ENCODE measurements at places on chromosomes 4 and X. TPM values are rescaled to one million over a fixed set of nuclear protein-coding genes. Genes with fewer than 3 reads are reported as not detected.

The CTPS2 gene
- total RNA-seq: 4.9 TPM

- DNase-seq: no peak
These were observed 56.3 kb downstream of the ZAR1 start for GRCh38 chr4:48546336-48546735.

GRCh38 chrX:17459661-17460060 lies 84.7 kb downstream of the NHS start:
- DNase-seq: no peak

The LEF1 gene
- 0.32 TPM for total RNA-seq

- no peak for DNase-seq
These were observed 1418.0 kb downstream of the STIM2 start for GRCh38 chr4:28278676-28279075.

- peak; percentile 89 for DNase-seq
These were observed 14.7 kb downstream of the SORCS2 start for GRCh38 chr4:7206911-7207567.

The WNK3 gene
- total RNA-seq: 0.73 TPM
